Muscle of leg (tissue), 16 donors: ENCODE measurements at places on chromosomes 2 and 18.

- DNase-seq, result no peak
These were observed 72.2 kb downstream of the HNMT start for GRCh38 chr2:138036522-138036921.

DNA sequence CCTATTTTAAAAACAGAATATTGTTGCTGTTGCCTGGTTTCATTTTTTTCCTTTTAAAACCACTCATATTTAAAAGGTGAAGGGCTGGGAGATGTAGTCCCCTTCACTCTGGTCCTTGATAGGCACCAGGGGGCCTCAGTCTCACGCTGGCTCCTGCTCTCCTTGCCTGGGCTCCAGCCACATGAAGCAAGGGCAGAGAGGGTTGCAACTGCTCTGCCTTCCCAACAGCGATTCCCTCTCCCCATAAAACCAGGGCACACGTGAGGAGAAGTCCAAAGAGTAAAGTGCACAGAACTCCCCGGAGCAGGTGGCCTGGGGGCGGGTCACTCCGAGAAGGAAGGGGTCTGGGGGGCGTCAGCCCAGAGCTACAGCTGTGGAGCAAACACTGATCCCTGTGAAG lies 12.8 kb downstream of the TMEM127 start:
- no peak for DNase-seq

DNA sequence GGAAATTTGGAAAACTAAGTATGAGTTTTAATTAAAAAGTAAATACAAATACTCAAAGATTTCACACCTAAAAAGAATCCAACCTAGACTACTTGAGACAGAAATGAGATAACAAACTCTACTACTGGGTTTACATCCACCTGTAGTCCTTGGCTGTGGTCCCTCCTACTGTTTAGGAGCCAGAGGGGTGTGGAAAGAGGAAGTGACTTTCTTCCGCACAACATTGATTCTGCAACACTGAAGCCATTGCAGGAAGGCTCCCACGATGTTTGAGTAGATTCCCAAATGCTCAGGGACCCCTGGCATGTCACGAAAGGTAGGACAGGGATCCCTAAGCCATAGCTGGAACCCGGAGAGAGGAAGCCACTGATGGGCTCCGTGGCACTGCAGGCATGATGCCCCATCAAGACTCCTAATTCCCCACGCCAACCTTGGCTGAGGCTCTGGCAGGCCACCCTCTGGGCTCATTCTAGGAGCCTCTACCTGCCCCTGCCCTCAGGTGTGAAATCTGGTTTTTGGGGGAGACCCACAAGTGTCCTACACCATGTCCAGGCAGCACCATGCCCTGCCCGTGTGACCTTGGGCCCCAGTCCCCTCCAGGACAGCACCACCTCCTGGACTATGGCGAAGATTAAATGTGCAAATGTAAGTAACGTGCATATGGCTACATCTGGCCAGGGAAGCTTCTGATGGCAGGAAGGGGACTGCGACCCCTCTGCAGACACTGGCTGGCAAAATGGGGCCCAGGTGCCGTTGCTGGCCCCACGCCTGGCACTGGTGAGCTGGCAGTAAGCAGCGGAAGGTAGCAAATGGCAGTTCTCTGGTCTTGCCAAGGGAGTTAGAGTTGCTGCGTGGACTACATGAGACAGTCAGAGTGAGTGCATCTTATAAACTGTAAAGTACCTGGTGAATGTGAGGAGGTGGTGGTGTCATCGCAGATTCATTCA lies 38.2 kb upstream of the MAL start:
- DNase-seq, result no peak

- peak; percentile 85 for DNase-seq
These were observed 16.7 kb downstream of the PKDCC start for GRCh38 chr2:42064417-42064942.

DNA sequence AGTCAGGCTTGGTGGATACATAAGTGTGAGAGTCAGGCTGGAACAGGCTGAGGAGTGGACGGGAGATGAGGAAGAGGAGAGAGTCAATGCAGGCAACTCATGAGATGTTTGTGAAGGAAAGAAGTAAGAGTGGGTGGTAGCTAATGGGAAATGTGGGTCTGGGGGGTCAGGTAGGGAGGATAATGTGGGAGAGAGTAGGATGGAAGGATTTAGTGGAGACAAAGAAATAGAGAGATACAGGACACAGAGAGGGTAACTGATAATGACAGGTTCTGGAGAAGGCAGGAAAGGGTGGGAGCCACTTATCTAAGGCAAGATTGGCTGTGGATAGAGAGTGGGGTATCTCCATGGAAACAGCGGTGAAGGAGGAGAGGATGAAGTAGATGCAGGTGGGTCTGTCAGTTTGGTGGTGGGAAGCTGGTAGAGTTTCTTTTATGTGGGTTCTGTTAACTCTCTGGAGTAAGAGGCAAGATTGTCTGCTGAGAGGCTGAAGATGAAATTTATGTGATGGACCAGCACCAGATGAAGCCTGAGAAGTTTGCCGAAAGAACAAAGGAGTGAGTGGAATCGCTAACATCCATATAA lies 190.6 kb upstream of the SPRED2 start:
- no peak for DNase-seq

DNA sequence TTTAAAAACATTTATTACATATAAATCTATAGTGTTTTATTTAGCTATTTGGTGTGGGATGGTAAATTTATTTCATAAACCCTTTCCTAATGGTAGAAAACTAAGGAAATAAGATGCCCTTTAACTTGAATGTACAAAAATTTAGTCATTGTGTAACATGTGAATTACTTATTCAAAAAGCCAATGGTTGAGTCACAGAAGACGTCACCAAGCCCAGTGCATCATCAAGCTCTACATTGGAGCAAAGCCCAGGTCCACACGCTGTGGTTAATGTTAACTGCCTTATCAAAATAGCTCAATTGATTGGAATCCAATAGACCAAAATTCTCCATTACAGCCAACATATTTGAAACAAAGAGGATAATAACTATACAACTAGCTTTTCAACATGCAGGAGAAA lies 145.5 kb upstream of the LYPD1 start:
- no peak for DNase-seq

GRCh38 chr18:79405019-79405780 lies 9.5 kb downstream of the NFATC1 start:
- DNase-seq, result no peak

GRCh38 chr2:122960759-122961641 lies 1064.1 kb upstream of the CNTNAP5 start:
- peak; percentile 88 for DNase-seq

DNA sequence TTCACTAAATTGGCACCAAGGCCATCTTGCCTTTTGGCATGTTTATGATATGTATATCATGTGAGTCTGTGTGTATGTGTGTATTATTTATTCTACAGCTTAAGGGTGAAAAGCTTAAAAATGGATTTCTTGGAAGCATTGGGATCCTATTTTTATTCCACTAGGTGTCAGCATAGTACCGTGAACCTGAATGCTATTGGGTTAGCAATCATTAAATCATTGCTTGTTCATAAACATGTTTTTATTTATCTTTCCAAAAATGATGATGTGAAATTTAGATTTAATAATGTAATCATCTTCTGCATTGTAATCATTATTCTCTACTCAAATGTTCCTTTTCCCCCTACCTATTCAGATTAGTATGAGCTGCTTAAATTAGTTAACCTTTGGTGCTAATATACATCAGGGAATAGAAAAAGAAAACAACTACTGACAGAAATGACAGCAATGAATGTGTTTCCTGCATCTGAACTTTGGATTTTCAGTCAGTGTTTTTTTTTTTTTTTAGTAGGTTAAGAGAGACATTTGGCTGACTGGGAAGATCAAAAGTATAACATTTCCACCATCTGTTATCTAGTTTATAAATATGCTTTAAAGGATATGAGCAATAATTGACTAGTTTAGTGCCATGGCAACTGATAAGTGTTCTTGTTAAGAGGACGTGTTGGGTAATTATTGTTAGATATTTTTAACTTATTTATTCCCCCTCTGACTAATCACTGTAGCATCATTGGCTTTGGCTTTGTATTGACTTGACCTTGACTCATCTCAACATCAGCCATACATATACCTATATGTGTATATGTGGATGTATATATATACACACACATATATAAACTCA lies 14.1 kb upstream of the ZSWIM2 start:
- DNase-seq, result peak; percentile 72

DNA sequence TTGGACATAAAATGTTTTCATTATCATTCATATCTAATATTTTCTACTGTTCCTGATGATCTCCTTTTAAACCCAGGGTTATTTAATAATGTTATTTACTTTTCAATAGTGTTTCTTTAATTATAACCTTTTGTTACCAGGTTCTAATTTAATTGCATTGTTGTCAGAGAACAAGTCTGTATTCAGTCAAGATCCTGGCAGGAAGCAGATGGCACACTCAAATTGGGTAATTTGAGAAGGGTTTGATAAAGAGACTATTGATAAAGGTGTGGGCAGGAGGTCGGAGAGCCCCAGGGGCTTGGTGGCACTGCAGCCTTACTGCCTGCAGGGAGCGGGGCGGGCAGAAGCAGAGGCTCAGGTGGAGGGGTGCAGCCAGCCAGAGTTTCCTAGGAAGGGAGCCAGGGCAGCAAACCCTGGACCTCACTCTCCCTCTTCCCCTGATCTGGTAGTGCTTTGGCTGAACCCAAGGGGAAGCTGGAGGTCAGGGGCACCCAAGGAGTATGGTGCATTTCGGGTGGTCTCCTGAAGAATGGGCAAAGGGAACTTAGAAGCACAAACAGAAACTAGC lies 2.3 kb upstream of the KIF1A start:
- DNase-seq, result no peak

GRCh38 chr2:65366595-65367125 lies 65.7 kb downstream of the SPRED2 start:
- DNase-seq, result peak; percentile 86

DNA sequence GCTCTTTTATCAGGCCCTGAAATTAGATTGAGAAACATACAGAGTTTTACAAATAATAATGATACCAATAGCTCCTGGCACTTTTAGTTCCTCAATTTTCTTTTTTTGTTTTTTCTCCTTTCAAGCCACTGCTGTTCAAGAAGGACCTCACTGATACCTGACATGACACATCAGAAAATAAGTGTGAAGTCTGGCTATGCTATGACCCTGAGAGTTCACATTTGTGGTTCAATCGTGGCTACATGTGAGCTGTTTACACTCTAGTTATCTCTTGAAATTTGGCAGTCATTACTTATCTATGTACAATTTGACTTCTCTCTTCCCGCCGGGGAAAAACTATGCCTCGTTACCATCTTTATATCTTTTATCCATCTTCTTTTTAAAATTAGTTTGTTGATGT lies 686.5 kb downstream of the EPHA4 start:
- no peak for DNase-seq

DNA sequence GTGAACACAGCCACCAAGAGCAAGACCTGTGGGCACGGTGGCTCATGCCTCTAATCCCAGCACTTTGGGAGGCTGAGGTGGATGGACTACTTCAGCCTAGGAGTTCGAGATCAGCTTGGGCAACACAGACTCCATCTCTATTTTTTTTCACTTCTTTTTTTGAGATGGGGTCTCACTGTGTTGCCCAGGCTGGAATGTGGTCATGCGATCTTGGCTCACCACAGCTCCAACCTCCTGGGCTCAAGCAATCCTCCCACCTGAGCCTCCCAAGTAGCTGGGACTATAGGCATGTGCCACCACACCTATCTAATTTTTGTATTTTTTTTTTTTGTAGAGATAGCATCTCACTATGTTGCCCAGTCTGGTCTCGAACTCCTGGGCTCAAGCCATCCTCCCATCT lies 54.4 kb upstream of the SPRED2 start:
- no peak for DNase-seq

DNA sequence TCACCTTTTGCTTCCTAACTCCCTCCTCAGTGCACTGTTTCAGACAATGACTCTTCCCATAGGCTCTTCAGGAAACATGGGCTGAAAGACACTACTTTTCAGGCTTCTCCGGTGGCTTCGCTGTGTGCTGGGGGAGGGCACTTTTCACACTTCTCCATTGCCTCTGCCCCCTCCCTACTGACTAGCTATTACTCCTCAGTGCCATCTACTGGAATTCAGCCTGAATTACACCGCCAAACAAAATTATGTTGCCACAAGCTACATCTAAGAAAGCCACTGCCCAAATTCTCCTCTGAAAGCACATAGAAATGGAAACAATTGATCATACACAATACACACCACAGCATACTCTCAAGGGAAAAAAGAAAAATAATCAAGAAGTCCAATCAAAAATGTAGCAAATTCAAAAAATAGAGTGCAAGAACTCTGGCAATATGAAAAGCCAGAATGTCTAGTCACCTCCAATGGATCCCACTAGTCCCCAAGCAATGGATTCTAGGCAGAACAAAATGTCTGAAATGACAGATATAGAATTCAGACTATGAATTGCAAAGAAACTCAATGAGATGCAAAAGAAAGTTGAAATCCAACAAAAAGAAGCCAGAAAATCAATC lies 1139.4 kb upstream of the GYPC start:
- DNase-seq, result no peak

GRCh38 chr2:173354073-173354581 lies 545 bp upstream of the CDCA7 start:
- no peak for DNase-seq

DNA sequence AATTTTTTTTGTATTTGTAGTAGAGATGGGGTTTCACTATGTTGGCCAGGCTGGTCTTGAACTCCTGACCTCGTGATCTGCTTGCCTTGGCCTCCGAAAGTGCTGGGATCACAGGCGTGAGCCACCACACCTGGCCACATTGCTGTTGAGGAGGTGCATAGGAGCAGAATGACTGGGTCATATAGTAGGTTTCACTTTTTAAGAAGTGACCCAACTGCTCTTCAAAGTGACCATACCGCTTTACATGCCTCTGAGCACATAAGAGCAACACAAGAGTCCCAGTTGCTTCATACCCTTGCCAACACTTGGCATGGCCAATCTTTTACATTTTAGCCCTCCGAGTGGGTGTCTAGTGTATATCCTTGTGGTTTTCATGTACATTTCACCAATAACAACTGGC lies 28.9 kb downstream of the RRM2 start:
- DNase-seq, result no peak

DNA sequence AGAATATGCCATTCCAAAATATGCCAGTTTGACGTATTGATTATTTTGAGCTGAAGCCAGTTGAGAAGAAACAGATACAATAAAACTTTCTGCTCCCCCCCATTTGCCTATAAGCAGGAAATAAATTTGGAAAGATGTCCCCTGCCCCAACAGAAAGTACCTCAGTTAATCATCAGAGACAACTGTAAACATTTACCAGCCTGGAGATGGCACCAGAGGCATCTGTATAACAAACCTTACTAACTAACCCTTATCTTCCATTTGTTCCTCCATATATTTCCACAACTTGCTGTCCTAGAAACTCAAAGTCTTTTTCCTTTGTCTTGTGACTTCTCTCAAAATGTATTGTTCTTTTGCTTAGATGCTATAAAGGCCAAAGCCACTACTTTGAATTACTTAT lies 93.8 kb downstream of the AKAIN1 start:
- no peak for DNase-seq

- DNase-seq, result no peak
These were observed 44.5 kb upstream of the MAP4K3 start for GRCh38 chr2:39481611-39482010.

DNA sequence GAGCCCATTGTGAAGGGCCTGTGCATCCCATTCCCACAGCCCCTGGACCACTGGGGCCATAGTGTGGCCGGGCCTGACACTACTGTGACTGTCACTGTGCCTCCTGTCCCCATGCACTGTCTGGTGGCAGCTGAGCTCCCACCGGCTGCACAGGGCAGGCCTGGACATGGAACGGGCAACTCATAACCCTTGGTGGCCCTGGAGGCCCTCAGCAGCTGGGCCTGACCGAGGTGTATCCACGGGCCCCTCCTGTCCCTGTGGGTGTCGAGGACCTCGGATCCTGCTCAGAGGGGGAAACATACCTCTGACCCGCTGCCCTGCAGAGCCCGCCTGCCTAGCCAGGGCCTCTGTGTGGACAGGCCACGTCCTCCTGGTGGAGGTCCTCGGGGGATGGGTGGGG lies 7.8 kb upstream of the GAL3ST2 start:
- no peak for DNase-seq

GRCh38 chr2:156630579-156631337 lies 194.6 kb downstream of the GPD2 start:
- no peak for DNase-seq
